ENCODE measurements at places on chromosomes 3 and 15.

GRCh38 chr3:3516384-3516783 lies 282.8 kb upstream of the LRRN1 start:
- DNase-seq = no peak

DNA sequence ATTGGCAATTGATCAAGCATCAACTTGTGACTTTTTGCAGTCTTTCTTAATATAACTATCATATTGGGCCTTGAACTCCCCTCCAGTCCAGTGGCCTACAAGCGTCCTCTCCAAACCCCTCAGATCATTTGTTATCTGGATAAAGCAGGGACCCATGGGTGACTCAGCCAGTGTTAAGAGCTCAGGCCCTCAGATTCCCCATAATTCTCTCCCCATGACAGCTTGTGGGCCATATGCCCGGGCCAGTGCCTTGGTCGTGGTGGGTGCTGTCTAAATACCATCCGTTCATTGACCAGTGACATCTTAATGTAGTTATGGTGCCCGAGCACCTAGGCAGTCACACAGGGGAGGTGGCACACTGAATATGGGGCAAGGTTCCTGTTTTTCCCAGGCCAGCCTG lies 18.1 kb downstream of the MCF2L2 start:
- DNase-seq = no peak

DNA sequence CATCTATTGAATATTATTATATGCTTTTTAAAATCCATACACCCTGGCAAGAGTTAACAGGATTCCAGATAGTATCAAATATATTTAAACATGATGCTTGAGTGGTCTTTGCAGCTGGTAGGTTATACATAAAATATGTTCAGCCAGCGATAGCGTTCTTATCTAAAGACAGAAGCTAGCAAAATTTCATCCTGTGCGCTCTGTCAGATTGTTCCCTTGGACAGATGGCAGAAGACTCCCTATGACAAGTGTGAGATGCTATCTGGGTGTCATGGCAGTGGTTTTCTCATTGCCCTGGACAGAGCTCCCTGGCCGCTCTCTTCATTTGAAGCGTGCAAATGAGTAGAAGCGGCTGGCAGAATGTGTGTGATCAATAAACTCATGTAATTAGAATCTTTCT lies 175.2 kb upstream of the SOX14 start:
- DNase-seq = no peak

GRCh38 chr3:83034806-83035703 lies 1273.6 kb upstream of the GBE1 start:
- no peak for DNase-seq

DNA sequence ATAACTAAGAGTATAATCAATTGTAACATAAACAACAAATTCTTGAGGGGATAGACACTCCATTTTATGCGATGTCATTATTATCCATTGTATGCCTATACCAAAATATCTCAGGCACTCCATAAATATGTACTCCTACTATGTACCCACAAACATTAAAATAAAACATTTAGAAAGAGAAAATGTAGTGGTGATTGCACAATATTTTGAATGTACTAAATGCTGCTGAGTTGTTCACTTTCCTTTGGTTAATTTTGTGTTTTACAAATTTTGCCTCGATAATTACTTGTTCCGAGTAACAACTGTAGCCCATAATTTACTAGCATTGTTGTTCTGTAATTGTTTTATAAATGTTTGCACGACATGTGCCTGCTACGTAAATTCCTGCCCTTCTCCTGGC lies 131.3 kb downstream of the DCLK3 start:
- no peak for DNase-seq

GRCh38 chr15:68787609-68788263 lies 33.0 kb downstream of the ANP32A start:
- no peak for DNase-seq

DNA sequence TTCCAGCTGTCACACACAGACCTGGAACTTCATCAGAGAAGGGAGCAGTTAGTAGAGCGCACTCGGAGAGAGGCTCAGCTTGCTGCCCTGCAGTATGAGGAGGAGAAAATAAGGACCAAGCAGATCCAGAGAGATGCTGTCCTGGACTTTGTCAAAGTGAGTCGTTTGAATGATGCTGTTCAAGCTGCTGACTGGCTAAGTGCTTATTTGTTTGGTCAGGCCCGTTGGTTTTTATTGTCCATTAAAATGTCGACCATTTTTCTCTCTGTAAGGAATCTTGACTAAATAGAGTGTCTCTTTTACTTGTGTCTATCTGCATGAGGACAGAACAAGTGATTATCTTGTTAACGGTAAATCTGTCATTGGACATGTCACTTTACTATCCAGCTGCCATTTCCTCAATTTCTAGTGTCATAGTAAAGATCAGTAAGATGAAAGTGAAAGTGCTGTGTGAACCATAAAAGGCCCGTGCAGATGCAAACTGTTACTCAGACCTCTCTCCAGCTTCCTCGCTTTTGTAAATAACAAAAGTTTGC lies 56.9 kb downstream of the LRCH3 start:
- no peak for DNase-seq

- no peak for DNase-seq
Measured at GRCh38 chr3:194166682-194167479, 30.9 kb downstream of the HES1 start.

DNA sequence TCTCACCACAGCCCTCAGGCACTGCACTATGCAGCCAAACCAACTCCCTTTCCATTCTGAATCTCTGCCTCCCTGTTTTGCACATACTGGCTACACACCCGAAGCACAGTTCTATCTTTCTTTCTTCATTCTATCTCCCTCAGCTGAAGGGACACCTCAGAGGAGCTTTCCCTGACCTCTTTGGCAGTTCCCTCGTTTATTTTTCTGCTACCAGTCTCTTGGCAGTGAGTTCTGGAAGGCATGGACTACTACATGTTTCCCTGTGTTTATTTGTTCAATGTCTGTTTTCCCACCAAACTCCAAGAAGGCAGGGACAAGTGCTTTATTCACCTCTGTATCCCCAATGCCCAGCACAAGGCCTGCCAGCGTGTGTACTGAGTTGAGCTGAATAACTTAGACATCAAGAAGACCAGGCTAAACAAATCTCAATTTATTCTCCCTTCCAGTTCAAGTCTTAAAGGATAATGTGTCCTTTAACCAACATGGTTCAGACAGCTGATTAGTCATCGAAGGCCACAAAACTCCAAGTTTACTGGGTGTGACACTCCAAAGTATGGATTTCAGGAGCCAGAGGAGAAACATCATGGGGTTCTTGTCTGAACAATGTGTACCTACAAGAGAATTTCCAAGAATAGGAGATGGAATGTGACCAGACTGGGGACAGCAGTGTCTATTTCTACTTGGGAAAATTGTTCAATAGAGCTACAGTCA lies 260.1 kb upstream of the CTNNB1 start:
- no peak for DNase-seq

GRCh38 chr3:123090728-123091531 lies 24.1 kb downstream of the PDIA5 start:
- no peak for DNase-seq

DNA sequence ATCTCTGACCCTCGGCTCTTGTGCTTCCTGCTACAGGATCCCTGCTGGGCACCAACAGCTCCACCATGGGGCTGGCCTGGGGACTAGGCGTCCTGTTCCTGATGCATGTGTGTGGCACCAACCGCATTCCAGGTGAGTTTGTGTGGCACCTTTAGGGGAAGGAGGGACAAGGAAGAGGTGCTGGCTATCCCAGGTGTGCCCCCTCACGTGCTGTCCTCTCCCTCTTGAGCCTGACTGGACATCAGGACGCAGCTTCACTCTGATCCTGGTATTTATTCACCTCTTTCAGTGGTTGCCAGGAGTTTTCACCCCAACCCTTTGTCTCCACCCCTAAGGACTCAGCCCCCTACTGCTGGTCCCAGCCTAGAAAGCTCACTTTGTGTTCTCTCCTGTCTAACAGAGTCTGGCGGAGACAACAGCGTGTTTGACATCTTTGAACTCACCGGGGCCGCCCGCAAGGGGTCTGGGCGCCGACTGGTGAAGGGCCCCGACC lies 960 bp downstream of the THBS1 start:
- DNase-seq = no peak

GRCh38 chr3:137471130-137471529 lies 293.0 kb upstream of the SOX14 start:
- DNase-seq = no peak

- no peak for DNase-seq
Measured at GRCh38 chr15:66644869-66645268, 57.2 kb upstream of the SMAD6 start.

DNA sequence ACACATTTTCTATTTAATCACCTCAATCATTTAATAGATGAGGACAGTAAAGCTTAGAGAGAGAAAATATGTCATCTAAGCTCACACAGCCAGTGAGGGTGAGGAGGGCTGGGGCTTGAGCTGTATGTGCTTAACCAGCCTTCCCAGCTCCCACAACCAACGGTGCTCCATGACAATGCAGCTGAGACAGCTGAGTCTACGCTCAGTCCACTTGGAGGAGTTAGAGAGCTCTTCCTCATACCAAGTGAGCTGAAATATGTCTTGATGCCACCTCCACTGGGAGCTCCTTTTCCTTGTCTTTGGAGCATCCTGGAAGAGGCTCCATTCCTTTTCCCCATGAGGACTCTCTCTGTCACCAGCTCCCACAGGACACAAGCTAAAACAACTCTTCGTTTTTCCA lies 9.3 kb downstream of the HOMER2 start:
- no peak for DNase-seq

- DNase-seq = no peak
Measured at GRCh38 chr3:137764001-137764433, at the start of gene SOX14. Gene SOX14 (plus strand): TSS chr3:137764315. CDS start chr3:137764785, 470 bp downstream.

GRCh38 chr15:39333896-39334295 lies 247.0 kb upstream of the THBS1 start:
- DNase-seq = no peak
